ENCODE measurements at places on chromosomes 1 and 21. TPM values are rescaled to one million over a fixed set of nuclear protein-coding genes. Genes with fewer than 3 reads are reported as not detected.

The LCE2C gene
- total RNA-seq = not detected

The SPAG17 gene
- 3.1 TPM for total RNA-seq

The RNU1-4 gene
- total RNA-seq = under 0.01 TPM

The TEX38 gene
- not detected for total RNA-seq

The UHMK1 gene
- 35.4 TPM for total RNA-seq

The CNKSR1 gene
- 7.2 TPM for total RNA-seq

The PAPPA2 gene
- 9.4 TPM for total RNA-seq

The OR2L13 gene
- 1.9 TPM for total RNA-seq

The OSBPL9 gene
- total RNA-seq = 103 TPM

The TIE1 gene
- total RNA-seq = 15.7 TPM
